CD4-positive, alpha-beta T cell treated with Interleukin-6 at 100 ng/mL for 8 hours (primary cell): ENCODE measurements at places on chromosomes 1 and 21.

DNA sequence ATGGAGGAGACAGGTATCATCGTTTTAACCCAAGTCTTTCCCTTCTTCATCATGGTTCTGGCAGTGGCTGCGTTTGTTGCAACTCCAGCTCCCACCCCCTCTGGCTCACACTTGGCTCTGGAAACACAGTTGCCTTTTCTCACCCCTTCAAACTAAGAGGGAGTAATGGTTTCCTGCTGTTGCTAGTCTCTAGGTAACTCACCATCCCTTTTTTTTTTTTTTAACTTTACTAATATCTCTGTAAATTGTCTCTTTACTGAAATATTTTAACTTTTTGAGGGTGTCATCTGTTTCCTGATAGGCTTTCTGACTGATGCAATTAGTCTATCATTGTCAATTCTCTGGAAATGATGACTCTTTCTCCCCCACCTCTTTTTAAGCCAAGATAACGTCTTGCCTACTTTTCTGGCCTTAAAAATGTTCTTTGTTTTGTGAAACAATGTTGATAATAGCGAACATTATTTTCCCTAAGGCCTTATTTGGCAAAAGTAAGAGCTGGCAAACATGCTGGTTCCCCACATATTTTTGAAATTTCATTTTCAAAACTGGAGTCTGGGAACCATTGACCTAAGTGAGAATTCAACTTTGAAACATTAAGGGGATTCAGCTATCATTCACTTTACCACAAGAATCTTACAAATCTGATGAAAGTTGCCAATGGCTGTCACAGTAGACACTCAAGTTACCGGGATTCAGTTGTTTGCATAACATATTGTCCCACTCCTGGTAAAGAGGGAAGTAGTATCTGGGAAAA, 85.3 kb downstream of the LEPR start:
- no peak for DNase-seq

GRCh38 chr1:65486613-65487012, 66.1 kb downstream of the LEPR start:
- DNase-seq, result no peak

- DNase-seq, result no peak
Measured at GRCh38 chr1:15756143-15757015, 2.2 kb upstream of the FBLIM1 start.

GRCh38 chr1:167912294-167912693, 1.6 kb downstream of the ADCY10 start:
- DNase-seq, result no peak

DNA sequence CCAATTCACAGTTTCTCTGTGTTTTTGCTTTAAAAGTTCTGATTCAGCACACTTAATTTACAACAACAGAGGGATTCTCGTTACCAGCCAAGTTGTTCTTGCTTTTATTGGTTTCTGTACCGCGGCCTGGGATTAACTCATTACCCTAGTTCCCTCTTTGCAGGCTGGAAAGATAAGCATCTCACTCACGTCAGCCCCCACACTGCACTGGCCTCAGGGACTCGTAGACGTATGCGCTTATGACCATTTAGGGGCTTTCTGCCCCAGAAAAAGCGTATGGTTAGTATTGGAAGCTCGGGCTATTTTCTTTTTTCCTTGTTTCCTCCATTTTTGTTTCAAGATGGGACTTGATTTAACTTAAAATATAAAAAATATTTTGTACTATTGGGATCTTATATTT, 76.0 kb downstream of the POFUT2 start:
- DNase-seq, result no peak
